ENCODE measurements at places on chromosomes 16 and 17.

DNA sequence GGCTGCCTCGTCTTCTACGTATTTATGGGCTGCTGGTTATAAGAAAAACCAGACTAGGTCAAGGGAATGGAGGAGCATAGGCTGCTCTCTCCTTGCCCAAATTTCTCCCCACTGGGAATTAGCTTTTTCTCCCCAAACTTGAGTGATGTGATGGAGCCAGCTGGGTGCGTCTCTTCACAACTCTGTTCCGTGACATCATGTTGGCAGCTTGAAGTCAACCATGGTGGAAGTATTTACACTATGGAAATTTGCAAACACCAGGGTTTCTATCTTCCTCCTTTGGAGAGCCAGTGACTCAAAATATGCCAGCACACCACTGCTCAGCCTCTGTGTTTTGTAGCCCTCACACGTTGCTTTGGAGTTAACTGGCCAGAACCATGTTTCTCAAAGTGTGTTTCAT lies 78.1 kb downstream of the OR1D5 start:
- DNase-seq: no peak

DNA sequence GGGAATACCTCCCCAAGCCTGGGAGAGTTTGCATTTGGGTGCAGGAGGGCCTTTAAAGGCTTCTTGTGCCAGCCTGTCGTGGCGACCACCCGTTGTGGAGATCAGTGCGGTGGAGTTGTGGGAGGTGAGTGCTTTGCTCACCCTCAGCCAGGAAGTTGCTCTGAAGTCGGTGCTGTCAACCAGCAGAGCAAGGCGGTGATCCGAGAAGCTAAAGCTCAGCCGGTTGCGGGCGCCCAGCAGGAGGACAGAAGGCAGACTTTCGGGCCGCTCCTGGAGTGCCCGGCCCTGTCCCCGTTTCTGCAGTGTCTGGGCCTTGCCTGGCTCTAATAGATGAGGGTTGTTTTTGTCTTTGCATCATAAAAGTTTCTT lies 1.4 kb downstream of the UBE2I start:
- DNase-seq: no peak

GRCh38 chr16:27251541-27252205 lies 16.9 kb downstream of the NSMCE1 start:
- no peak for DNase-seq

DNA sequence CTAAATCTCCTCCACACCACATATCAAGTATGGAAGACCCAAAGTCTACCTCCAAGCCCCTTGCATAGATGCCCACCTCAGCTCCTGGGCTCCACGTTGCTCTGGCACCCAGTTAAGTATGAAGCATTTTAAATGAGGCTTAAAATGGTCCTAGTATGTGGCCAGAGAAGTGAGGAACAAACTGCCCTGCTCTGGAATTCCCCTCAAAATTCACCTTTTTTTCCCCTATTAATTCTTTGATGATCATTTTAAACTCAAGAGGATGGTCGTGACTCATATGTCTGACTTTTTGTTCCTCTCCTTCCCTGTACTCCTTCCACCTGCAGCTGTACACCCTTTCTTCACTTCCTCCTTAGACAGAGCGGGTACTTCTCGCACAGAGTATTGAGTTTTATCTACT lies 234.5 kb upstream of the MYOCD start:
- no peak for DNase-seq

- no peak for DNase-seq
Observed at GRCh38 chr17:39759204-39759603, 21.5 kb downstream of the GRB7 start.

DNA sequence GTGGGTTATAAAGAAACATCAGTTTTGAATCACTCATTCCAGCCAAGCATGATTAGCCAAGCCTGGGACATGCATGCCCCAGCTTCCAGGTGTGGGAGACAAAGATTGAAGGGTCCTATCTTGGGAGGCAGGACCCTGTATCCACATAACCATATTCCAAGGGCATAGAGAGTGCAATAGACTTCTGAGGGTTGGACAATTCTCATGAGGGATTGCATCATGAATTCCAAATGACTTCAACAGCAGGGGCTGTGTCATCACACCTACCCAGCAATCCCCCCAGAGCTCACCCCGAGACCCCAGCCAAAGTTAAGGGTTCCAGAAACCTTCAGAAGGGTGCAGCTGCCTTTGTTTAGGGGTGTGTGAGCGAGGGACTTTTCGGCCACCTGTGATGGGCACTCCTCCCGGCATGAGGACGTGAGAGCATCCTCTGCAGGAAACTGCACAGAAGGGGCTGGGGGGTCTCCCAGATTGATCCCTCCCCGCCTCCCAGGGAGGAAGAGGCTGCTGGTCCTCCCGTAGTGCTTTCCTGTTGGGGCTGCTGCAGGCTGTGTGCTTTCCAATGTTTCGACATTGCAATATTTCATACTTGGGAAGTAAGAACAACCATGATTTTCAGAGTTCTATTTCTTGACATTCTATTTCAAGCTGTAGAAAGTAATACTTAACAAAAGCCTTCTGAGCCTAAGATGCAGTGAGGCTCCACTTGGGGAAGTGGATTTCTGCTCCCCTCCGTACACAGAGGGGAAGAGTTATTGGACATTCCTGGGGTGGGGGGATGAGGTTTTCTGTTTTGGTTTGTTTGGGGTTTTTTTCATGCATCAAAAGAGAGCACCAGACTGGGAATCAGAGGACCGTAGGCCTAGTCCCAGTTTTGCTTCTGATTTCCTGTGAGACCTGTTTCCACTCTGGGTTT lies 13.3 kb upstream of the PITPNM3 start:
- DNase-seq: no peak

- DNase-seq: no peak
Observed at GRCh38 chr16:77359065-77359502, 75.8 kb downstream of the ADAMTS18 start.

- no peak for DNase-seq
Observed at GRCh38 chr16:1691276-1691675, 13.2 kb downstream of the JPT2 start.

- no peak for DNase-seq
Observed at GRCh38 chr16:17433577-17434451, 36.9 kb downstream of the XYLT1 start.

DNA sequence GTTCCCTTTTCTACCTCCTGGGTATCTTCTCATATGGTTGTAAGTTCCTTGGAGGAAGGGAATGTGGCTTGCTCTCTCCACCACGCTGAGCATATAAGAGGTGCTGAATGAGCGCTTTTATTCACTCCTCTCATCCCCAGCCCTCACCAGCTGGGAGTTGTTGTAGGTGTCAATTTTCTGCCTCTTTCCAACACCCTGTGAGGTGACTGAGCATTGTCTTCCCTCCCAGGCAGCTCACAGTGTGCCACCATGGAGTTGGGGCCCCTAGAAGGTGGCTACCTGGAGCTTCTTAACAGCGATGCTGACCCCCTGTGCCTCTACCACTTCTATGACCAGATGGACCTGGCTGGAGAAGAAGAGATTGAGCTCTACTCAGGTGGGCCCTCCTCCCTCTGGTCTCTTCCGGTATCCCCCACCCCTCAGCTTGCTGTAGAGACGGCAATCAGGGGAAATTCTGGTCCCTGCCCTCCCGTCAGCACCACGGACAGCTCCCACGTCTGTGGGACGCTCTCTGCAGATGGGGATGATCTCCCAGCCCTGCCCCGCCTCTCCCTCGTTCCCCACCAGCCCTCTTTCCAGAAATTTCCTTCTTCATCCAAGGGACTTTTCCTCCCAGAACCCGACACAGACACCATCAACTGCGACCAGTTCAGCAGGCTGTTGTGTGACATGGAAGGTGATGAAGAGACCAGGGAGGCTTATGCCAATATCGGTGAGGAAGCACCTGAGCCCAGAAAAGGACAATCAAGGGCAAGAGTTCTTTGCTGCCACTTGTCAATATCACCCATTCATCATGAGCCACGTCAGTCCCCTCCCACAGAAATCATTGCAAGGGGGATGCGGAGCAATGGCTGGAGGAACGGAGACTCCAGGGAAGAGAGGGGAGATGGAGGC lies 18.3 kb downstream of the CIITA start:
- DNase-seq: no peak

- no peak for DNase-seq
Observed at GRCh38 chr17:8192070-8192815, 2.3 kb upstream of the BORCS6 start.

- no peak for DNase-seq
Observed at GRCh38 chr16:3485821-3486505, 9.3 kb downstream of the C16orf90 start.

GRCh38 chr16:30927789-30928378 lies 4.5 kb downstream of the FBXL19 start:
- DNase-seq: peak; percentile 73

GRCh38 chr17:77572065-77572601 lies 386.4 kb upstream of the TNRC6C start:
- DNase-seq: no peak

GRCh38 chr16:7405166-7405565 lies 72.5 kb downstream of the RBFOX1 start:
- DNase-seq: no peak

- peak; percentile 44 for DNase-seq
Observed at GRCh38 chr16:85557971-85558657, 55.0 kb upstream of the GSE1 start.

GRCh38 chr16:58464047-58464915 lies 35.7 kb upstream of the NDRG4 start:
- no peak for DNase-seq

GRCh38 chr17:17456251-17456650 lies 20.5 kb upstream of the MED9 start:
- no peak for DNase-seq

DNA sequence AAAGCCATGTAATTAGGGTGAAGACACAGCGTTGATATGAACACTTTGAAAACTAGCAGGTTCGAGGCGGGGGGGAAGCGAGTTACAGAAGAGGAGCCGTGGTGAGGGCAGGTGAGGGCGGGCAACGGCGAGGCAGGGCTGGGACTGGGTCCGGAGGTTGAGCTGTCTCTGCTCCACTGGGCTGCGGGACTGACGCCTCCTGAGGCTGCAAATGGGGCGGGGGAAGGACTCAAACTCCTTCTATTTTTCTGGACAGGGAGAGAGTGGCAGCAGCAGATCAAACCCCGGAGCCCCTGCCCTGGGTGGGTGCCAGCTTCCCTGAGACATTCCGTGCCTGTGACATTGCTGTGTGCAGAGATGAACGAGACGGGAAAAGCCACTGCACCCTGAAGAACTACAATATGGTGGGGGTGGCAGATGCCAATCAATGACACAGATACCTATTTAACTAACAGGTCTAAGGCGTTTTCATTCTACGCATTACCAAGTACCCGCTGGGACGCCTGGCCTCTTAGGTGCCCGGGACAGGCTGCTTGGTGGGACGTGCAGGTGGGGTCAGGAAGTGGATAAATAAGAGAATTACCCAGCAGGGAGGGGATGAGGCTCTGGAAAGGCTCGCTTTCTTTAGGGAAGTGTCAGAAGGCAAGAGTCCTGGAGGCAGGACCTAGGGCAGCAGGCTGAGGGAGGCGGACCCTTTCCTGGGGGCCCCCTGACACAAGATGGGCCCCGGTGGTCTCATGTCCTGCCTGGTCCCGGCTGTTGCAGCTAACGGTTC lies 30.4 kb downstream of the RPH3AL start:
- no peak for DNase-seq

DNA sequence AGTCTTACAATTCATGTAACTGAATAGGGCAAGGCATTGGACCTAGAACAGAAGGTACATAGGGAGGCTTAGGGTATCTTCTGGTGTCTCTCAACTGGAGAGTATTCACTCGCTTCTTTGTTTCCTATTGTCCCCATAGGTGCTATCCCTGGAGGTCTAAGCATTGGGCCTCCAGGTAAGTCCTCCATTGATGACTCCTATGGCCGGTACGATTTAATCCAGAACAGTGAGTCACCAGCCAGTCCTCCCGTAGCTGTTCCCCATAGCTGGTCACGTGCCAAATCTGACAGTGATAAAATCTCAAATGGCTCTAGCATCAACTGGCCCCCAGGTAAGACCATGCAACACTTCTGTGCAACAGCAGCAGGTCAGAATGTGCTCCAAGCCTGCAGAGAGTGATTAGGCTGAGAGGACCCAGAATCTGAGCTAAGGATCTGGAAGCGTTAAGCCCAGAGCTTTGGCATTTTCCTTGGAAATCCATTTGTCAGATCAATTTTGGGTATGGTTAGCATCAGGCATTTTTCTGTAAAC lies 35.7 kb downstream of the TMC6 start:
- DNase-seq: no peak

DNA sequence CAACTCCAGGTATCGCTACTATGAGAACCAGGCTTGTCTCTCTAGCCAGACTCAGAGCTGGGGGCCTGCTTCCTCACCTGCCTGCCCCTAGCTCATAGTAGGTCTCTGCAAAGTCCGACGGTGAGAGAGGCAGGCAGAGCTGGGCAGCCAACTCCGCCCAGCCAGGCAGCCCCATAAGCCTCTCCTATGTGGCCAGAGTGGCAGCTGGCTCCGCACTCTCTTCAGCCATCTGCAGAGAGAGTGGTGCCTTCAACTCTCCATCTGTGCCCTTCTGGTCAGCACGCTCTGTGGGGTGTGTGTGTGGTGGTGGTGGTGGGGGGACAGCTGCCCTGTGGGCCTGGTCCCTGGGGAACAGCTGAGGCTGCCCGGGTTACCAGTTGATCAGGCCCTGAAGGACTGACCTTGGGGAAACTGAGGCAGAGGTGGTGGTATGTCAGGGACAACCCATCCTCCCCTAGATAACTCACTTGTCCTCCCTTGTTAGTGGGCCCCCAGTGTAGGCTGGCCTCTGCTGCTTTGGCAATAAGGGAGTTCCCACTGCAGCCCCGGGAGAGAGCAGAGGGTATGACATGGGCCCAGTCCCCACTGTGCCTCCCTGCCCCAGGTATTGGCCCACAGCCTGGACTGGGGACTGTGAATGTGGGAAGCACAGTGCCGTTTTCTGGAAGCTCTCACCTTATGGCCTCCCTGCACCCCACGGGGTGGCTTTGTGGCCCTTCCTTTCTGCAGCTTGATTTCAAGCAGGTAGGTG lies 1.8 kb upstream of the ADGRG1 start:
- no peak for DNase-seq

- DNase-seq: no peak
Observed at GRCh38 chr16:85029408-85029784, 1.8 kb downstream of the KIAA0513 start.

DNA sequence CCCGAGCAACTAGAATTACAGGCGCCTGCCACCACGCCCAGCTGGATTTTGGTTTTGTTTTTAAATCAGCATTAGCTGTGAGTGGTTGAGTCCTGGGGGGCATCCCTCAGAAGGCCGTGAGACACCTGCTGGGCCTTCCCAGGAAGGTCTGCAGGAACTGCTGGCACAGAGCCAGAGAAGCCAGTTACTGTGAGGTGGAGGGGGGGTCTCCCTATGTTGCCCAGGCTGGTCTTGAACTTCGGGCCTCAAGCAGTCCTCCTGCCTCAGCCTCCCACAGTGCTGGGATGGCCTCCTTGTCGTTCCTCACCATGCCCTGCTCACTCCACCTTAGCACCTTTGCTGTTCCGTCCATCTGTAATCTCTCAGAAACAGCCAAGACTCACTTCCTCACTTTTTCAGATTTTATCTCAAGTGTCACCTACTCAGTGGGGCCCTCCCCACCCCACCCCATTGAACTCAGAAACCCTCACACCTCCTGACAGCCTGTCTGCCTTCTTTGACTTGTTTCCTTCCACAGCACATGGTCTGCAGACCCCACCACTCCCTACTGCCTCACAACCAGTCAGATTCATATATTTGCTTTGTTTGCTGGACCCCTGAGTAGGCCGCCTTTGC lies 62.3 kb downstream of the WSB1 start:
- no peak for DNase-seq

GRCh38 chr17:32879134-32879533 lies 2.2 kb upstream of the MYO1D start:
- no peak for DNase-seq
